ENCODE measurements at places on chromosomes 12 and 14.

- no peak overlapping the region for H3K4me3 ChIP-seq
- no peak overlapping the region for H3K27ac ChIP-seq
- peak; percentile 26 for DNase-seq
- H3K36me3 ChIP-seq, result no peaks in the 10 kb centered on the region
- H3K4me1 ChIP-seq, result peaks cover 4% of the 10 kb centered on the region
These were observed 1482.5 kb upstream of the TMEM132C start for GRCh38 chr12:126784328-126784921.

- H3K27ac ChIP-seq, result no peak overlapping the region
- peaks cover 6% of the 10 kb centered on the region for H3K4me1 ChIP-seq
- H3K36me3 ChIP-seq, result no peaks in the 10 kb centered on the region
- H3K4me3 ChIP-seq, result no peak overlapping the region
- H3K27me3 ChIP-seq, result no peaks in the 10 kb centered on the region
These were observed 34.4 kb upstream of the CIPC start for GRCh38 chr14:77063571-77064171.

DNA sequence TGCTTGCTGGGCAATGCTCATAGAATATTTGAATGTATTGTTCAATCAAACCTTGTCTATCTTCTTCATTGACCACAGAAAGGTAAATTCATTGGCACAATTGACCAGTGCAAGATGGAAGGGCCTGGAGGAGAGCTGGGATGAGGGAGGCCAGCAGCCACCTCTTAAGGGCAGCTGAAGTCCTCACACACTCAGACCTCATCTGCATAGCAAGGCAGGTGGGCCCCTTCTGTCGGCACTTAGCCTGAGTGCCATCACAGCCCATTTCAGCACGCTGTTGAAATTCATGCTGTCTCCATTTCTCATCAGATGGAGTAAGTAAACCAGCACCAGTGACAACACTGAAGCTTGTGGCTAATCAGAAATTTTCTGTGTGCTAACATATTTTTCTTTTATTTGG, 25.4 kb upstream of the HMGA2 start:
- DNase-seq, result no peak
- H3K27ac ChIP-seq, result no peak overlapping the region
- no peaks in the 10 kb centered on the region for H3K4me1 ChIP-seq
- no peaks in the 10 kb centered on the region for H3K36me3 ChIP-seq
- no peaks in the 10 kb centered on the region for H3K27me3 ChIP-seq

- no peaks in the 10 kb centered on the region for H3K36me3 ChIP-seq
- H3K4me3 ChIP-seq, result no peak overlapping the region
- no peak for DNase-seq
- H3K27ac ChIP-seq, result no peak overlapping the region
- H3K4me1 ChIP-seq, result no peaks in the 10 kb centered on the region
- no peaks in the 10 kb centered on the region for H3K27me3 ChIP-seq
These were observed 93.9 kb downstream of the DYRK2 start for GRCh38 chr12:67742461-67742860.

GRCh38 chr12:67720351-67720856, 71.9 kb downstream of the DYRK2 start:
- H3K27ac ChIP-seq, result no peak overlapping the region
- no peak for DNase-seq
- H3K4me3 ChIP-seq, result no peak overlapping the region
- H3K4me1 ChIP-seq, result no peaks in the 10 kb centered on the region
- H3K36me3 ChIP-seq, result no peaks in the 10 kb centered on the region

DNA sequence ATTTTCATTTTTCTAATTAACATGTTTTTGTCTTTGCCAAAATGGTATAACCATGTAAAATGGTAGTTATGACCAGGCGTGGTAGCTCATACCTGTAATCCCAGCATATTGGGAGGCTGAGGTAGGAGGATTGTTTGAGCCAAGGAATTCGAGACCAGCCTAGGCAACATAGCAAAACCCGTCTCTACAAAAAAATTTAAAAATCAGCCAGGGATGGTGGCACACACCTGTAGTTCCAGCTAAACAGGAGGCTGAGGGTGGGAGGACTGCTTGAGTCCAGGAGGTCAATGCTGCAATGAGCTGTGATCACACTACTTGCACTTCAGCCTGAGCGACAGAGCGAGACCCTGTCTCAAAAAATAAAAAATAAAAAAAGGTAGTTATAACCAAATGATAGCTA, 23.1 kb downstream of the PPTC7 start:
- H3K4me1 ChIP-seq, result peaks cover 68% of the 10 kb centered on the region
- DNase-seq, result no peak
- no peaks in the 10 kb centered on the region for H3K27me3 ChIP-seq
- no peak overlapping the region for H3K27ac ChIP-seq
- H3K4me3 ChIP-seq, result no peak overlapping the region

DNA sequence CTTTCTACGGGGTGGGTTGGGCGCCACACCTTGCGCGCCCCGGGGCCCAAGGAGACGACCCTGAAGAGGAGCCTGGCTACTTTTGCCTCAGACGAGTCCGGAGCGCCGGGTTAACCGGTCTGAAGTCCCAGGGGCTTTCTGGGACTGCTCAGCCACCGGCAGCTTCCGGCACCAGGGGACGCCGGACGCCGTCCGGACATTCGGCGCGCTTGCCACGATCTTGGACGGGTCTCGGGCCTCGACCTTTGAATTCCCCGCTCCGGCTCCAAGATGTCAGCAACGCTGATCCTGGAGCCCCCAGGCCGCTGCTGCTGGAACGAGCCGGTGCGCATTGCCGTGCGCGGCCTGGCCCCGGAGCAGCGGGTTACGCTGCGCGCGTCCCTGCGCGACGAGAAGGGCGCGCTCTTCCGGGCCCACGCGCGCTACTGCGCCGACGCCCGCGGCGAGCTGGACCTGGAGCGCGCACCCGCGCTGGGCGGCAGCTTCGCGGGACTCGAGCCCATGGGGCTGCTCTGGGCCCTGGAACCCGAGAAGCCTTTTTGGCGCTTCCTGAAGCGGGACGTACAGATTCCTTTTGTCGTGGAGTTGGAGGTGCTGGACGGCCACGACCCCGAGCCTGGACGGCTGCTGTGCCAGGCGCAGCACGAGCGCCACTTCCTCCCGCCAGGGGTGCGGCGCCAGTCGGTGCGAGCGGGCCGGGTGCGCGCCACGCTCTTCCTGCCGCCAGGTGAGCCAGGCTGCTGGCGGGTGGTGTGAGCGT, at the start of gene ACOT4:
Gene ACOT4, plus strand, starts transcription at position 184 of the 760 bp plus-strand sequence. Its CDS starts 87 bp downstream, at position 271.
- H3K27ac ChIP-seq, result peak within 1 kb of the TSS; percentile 53
- H3K4me3 ChIP-seq, result peak within 1 kb of the TSS; percentile 77
- no peaks in the 10 kb centered on the region for H3K27me3 ChIP-seq
- peaks cover 10% of the 10 kb centered on the region for H3K4me1 ChIP-seq

All from CD4-positive, alpha-beta memory T cell (primary cell).